HCT116 (cell line): ENCODE measurements at places on chromosomes 12 and 14. TPM values are rescaled to one million over a fixed set of nuclear protein-coding genes. Genes with fewer than 3 reads are reported as not detected.

- no peaks in the 10 kb centered on the region for H3K27me3 ChIP-seq
- H3K36me3 ChIP-seq = no peaks in the 10 kb centered on the region
- H3K4me1 ChIP-seq = no peaks in the 10 kb centered on the region
- no peak overlapping the region for H3K27ac ChIP-seq
- no peak for DNase-seq
These were observed 39.5 kb downstream of the FRMD6 start for GRCh38 chr14:51691176-51691575.

- DNase-seq = no peak
- no peaks in the 10 kb centered on the region for H3K36me3 ChIP-seq
- no peaks in the 10 kb centered on the region for H3K27me3 ChIP-seq
- no peaks in the 10 kb centered on the region for H3K4me1 ChIP-seq
- H3K4me3 ChIP-seq = no peak overlapping the region
- H3K27ac ChIP-seq = no peak overlapping the region
These were observed 3.9 kb downstream of the FLRT2 start for GRCh38 chr14:85533861-85534291.

The RPGRIP1 gene
- not detected for total RNA-seq

DNA sequence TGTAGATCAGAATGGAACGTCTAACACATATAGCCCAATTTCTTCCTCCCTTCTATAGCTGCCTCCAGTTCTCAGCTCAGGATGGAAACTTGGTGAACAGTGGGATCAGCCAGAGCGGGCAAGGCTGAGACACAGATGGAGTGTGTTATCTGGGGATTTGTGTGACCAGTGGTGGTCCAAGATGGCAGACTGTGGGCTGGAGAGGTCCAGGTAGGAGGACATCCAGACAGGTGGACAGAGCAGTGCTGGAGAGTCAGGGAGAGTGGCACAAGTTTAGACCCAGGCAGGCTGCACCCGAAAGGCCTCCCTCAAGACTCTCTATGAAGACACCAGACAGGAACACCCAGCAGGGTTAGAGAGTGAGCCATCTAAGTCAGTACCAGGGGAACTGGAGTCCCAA is 116.1 kb upstream of the CPSF6 start:
- no peaks in the 10 kb centered on the region for H3K4me1 ChIP-seq
- no peak overlapping the region for H3K27ac ChIP-seq
- DNase-seq = no peak
- no peaks in the 10 kb centered on the region for H3K27me3 ChIP-seq
- no peaks in the 10 kb centered on the region for H3K36me3 ChIP-seq

- no peaks in the 10 kb centered on the region for H3K4me1 ChIP-seq
- no peak for DNase-seq
- no peaks in the 10 kb centered on the region for H3K27me3 ChIP-seq
- H3K4me3 ChIP-seq = no peak overlapping the region
These were observed 19.6 kb downstream of the ALDH1L2 start for GRCh38 chr12:105064564-105065178.

GRCh38 chr14:56119201-56119981 is 1.2 kb downstream of the PELI2 start:
- H3K27ac ChIP-seq = no peak overlapping the region
- no peaks in the 10 kb centered on the region for H3K36me3 ChIP-seq
- no peak for DNase-seq

The TSHR gene
- not detected for total RNA-seq
